CD4-positive, alpha-beta T cell treated with Interleukin-1 beta for 1 hour (primary cell): ENCODE measurements at places on chromosomes 11 and 22.

- no peak for DNase-seq
Measured at GRCh38 chr22:46581538-46582244, 38.5 kb upstream of the GRAMD4 start.

- no peak for DNase-seq
Measured at GRCh38 chr11:87136236-87136635, 98.5 kb downstream of the TMEM135 start.

GRCh38 chr11:78560826-78561484 is 13.7 kb downstream of the NARS2 start:
- no peak for DNase-seq

DNA sequence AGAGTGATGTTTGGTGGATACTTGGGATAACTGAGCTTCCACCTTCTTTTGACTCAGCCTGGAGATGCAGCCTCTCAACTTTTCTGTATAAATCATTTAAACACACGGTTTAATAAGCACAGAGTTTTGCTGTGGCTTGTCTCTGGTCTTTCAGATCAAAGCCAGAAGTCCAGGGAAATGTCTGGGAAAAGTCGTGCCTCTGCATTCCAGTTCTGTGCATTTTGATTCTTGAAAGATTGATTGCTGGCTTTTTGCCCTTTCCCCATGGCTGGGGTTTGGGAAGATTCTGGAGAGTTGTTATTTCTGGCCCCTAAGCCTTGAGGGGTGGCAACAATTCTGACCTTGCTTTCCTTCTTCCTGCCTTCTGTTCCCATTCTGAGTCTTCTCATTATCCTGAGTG is 154.1 kb downstream of the COMMD9 start:
- DNase-seq, result no peak

DNA sequence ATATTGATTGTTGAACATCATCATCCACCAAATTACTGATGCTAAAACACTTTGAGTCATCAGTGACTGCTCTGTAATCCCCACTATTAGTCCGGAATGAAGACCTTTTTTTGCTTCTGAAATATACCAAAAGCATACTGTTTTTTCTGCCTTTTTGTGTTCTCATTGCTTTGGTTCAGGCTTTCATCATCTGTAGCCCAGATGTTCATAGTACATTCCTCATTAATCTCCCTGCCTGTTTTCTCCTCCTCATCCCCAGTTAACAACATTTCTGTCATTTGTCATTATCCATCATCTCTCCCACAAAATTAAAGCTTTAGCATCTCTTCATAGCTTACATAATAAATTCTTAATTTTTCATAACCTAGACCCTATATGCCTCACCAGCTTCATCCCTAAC is 9.2 kb downstream of the CEP57 start:
- no peak for DNase-seq
